ENCODE measurements at places on chromosomes 7 and 10.

GRCh38 chr7:108103558-108104298 lies 26.4 kb downstream of the LAMB4 start:
- DNase-seq, result no peak

- DNase-seq, result no peak
Observed at GRCh38 chr10:124700293-124701037, 43.7 kb downstream of the FAM53B start.

- no peak for DNase-seq
Observed at GRCh38 chr10:70715853-70716795, 43.8 kb downstream of the ADAMTS14 start.

DNA sequence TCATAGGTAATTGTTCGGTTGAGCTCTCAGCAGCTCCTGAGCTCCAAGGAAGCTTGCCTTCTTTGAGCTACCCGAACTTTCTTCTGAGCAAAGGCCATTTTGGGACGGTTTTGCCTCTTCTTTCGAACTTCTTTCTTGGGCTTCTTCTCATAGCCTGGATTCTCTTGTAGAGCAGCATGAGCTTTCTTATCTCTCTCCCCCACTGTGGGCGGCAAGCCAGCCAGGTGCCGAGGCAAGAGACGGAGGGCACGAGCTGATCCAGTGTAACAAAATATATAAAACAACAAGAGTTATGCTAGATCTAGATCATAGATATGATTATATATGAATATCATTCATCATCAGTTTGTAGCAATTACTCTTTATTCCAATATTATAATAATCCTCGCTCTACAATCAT lies 16.5 kb upstream of the KNDC1 start:
- DNase-seq, result no peak

GRCh38 chr10:113518816-113519591 lies 33.8 kb upstream of the HABP2 start:
- DNase-seq, result no peak

DNA sequence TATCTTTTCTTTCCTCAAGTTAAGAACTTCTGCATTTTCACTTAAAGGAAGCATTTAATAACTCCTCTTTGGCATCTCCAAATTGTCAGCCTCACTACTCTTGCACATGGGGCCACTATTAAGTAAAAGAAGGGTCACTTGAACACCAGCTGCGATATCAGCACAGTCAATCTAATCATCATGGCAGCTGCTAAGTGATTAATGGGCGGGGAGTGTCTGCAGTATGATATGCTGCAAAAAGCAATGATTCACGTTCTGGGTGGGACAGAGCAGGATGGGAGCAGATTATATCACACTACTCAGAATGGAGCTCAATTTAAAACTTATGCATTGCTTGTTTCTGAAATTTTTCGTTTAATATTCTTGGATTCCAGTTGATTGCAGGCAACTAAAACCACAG lies 447.4 kb upstream of the PFKP start:
- DNase-seq, result no peak

DNA sequence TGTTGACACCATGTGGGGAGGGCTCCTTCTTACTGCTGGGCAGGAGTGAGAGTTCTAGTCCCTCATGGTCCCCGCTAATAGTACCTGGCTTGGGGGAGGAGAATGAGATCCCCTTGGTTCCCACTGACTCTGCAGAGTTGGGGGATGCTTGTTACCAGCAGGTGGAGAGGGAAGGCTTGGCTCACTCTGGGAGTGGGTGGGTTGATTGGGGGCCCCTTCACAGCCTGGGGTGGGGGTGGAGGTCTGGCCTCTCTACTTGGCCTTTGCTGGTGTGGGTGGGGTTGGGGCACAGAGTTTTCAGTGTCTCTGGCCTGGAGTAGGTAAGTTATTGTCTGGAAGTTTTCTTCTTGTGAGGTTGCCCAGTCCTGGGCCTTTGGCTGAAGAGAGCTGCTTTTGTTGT lies 31.9 kb downstream of the ADCY1 start:
- DNase-seq, result no peak

DNA sequence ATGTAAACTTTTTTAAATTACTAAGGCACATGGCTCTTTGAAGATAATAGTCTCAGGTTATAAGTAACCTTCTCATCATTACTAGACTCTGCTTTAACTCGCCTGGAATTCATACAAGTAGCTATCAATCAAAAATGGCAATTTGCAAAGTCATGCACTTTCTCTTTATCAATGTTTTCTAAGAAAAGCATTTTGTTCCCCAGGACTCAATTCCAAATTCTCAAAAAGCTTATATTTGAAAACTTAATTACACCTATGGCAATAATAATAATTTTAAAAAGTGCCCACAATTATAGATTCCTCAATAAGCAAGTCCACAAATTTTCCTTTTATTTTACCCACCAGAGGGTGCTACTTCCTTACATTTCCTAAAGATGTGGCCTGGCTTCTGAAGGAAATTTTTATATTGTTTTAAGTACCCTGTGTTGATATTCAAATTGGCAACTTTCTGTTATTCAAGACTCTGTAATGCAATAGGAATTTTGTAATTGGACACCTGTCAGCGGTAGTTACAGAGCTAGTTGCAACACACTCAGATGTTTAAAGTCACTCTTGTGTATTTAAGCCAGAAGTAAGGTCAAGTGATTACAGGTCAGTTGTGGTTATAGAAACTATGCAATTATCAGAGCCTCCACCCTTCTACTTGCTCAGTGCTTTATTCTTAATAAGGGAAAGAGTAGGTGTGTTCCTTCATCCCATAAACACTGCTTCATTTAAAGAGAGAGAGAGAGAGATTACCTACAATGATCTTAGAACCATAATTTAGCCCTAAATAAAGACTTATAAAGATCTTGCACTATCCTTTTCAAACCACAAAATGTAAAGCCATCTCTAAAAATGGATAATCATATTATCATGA lies 47.1 kb upstream of the HYAL4 start:
- DNase-seq, result no peak

GRCh38 chr10:80154978-80155695 lies 22.6 kb downstream of the PLAC9 start:
- no peak for DNase-seq

- no peak for DNase-seq
Observed at GRCh38 chr7:99102809-99103690, 40.9 kb downstream of the SMURF1 start.
